ENCODE measurements at places on chromosomes 12 and 14. TPM values are rescaled to one million over a fixed set of nuclear protein-coding genes. Genes with fewer than 3 reads are reported as not detected.

Gene ASPG
- 1.3 TPM for total RNA-seq

Gene ASIC1
- total RNA-seq, result 2.5 TPM

Gene PROX2
- total RNA-seq, result not detected

Gene SOAT2
- total RNA-seq, result 0.32 TPM

Gene RNASE7
- not detected for total RNA-seq

Gene PLEK2
- total RNA-seq, result 1.2 TPM

DNA sequence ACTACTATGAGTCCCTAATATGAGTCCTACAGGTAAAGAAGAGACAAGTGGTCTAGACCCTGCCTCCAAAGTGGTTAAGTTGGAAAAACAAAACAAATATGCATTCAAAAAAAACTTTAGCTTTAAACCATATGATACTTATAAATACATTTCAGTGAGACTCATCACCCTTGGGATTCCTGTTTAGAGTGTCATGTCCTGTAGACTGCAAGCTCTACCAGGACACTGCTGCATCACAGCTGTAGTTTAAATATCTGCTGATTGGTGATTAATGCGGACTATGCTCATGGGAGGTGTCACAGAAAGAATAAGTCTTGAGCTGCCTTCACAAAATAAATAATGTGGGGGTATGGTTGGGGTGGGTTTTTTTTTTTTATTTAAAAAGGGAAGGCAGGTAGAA, 8.8 kb upstream of the LGR5 start:
- no peak for DNase-seq

DNA sequence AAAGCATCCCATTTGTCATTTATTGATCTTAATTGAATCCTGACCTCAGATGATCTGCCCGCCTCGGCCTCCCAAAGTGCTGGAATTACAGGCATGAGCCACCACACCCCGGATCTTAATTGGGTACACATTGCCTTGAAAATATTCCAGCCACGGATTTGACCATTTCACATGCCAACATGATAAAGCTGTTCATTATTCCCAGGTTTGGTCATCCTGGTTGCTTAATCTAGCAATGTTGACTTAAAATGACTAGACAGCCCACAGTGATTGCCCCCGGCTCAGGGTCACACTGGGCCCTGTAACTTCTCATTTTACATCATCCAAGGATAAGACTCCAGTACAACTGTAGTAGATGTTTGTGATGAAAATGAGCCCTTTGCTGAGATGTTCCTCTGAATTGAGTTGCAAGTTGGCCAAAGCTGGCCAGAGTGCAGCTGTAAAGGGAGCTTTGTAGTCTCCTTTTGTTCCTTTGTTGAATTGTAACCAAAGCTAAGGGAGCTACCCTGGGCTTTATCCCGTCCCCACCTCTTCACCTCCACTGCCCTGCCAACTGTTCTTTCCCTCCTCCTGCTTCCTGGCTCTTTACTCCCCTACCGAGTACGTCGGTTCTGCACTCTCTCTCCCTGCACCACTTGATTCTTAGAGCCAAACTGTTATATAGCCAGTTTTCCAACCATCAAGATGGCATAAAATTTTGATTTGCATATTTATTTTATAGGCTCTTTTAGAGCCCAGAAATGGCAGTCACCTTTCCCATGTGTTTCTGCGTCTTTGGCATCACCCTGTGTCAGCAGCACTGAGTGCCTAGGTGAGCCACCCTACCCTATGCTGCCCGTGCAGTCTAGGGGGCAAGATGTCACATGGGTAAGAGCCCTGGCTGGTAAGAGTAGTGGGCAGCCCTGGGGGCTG, 141.3 kb upstream of the HIF1A start:
- no peak for DNase-seq

DNA sequence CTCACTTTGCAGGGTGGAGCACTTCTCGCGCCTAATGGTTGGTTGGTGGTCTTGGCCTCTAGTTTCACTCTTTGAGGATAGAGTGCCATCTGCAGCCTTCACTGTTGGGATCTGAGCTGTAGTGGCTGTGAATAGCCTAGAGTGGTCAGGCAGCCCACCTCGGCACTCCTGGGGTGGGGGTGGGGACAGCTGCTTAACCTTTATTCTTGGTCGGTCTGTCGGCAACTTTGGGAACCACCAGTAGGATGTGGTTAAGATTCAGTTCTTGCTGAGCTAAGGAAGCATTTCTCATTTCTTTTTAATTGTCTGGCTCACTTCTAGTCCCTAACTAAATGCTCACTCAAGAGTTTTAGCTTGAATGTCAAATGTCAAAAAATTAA, 21.1 kb downstream of the TMBIM6 start:
- peak; percentile 20 for DNase-seq

DNA sequence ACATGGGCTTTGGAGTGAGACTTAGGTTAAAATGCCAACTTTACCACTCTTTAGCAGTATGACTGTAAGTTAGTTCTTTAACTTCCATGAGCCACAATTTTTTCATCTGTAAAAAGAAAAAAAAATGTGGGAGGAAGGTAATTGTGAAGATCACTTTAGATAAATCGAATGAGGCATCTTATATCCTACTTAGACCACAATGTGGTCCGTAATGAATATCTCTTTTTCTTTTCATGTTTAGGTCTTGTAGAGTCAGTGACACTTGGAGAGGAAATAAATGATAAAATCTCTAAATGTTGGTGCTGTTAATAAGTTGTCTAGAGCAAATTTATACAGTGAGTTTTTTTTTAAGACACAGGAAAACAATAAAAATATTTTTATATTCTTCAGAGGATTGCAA, 34.3 kb downstream of the RGS6 start:
- DNase-seq, result no peak

GRCh38 chr14:68393259-68393658, 399.6 kb downstream of the ZFP36L1 start:
- no peak for DNase-seq

GRCh38 chr12:39300799-39301198, 142.1 kb downstream of the KIF21A start:
- no peak for DNase-seq

DNA sequence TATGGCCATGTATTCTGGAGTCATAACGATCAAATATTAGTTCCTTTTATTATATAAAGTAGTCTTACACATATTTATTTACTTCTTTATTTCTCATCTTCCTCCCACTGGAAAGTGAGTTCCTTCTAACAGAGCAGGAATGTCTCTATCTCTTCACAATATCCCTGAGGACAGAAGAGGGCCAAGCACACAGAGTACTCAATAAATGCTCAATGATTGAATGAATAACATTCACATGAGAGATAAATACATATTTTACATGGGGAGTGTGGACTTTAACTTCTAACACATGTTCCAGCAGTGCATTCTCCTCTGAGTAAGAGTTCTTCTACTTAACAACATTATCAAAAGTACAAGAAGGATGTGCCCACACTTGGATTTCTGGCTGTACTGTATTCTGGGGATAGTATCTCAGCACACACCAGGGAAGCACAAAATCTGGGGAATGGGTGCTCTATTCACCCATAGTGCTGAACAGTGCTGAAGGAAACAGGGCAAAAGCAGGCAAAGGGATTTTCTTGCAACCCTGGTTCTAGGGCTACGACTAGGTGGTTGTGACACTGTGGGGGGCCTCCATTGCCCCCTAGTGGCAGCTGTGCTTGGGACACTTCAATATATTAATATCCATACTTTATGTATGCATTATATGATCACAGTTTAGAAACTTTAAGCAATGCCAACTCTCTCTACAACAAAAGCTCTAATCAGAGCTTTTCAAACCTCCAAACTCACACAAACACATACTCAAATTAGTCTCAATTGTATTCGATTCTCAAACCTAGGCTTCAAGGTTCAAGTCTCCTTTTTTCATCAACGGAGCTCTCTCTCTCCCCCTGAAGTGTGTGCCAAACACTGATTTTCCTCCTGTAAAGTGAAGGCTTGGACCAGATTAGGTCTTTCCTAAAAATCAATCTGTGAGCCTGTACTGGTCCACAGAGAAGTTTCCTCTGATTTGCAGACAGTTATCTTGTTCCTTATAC, 115.5 kb downstream of the SLC2A13 start:
- peak; percentile 78 for DNase-seq

DNA sequence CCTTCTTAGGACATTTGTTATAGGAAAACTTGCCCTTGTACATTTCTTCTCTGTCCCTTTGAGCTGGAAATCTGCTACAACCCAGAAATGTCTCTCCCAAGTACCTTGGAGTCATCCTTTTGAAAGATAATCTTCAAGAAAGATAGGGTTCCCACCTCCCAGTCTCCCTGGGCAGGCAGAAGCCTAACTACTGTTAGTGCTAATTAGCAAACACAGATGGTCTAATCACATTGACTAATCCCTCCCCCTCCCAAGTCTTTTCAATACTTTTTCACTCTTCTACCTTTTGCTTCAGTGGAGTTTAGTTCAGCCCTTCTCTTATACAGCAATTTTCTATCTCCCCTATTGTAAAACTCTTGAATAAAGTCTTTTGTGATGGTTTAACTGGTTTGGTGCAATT, 129.8 kb upstream of the PPFIA2 start:
- DNase-seq, result no peak

GRCh38 chr14:93086441-93087055, 29.2 kb downstream of the ITPK1 start:
- no peak for DNase-seq

DNA sequence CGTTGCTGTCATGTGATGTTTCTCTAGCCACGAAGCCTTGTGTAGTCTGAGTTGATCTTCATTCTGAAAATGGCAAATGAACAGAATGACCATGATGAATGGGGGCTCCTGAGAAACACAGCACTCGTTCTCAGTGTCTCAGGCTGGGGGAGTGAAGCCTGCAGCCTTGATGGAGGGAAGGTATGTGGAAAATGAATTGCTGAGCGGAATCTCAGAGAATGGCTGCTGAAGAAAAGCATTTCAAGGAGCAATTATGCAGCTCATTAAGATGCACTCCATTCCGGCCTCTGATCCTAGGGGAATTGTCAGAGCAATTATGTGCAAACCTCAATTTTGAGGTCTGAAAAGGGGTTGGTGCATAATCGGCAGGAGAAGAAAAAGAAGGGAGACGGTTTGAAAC, 167.1 kb downstream of the CHST11 start:
- no peak for DNase-seq

DNA sequence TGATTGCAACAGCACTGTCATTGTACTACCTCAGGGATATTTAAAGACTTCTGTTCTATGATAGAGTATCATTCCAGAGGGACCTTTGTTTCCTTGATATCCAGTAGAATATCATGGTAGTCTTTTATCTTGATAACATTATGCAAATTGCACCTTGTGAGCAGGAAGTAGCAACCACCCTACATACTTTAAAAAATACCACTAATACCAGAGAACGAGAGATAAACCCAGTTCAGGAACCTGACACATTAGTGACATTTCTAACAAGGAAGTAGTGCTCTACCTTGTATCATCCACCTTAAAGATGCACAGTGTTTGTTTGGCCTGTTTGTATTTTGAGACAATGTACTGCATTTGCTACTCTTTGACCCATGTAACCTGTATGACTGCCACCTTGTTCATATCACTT, 8.8 kb upstream of the MAP4K5 start:
- DNase-seq, result no peak

DNA sequence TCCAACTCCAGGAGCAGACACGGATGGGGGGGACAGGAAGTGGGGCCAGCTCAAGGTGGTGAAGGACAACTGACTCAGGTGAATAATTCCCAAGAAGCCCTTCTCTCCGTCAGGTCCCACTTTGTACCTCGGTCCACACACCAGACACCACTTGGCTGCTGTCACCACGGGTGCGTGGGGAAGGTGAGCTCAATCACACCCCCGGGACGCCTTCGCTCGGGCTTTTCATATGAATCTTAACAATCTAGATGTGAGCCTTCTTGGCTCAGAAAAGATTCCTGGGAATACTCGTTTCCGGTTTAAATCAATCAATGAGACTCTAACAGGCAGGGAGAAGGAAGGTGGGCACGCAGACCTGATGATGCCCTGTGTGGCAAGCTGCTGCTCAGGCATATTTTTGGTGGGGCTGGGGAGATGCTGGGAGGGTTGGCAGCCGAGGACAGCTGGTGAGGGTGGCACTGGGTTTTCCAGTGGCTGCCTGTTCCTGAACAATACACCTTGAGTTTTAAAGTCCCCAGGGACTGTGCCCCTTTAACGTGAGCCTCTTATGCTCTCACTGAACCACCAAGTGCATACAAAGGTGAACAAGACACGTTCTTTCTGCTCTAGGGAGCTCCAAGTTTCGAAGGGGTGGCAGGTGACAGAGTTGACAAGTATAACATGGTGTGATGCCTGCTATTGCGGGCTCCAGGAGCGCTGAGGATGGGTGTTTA, 5.1 kb downstream of the TESC start:
- peak; percentile 66 for DNase-seq

- no peak for DNase-seq
These were observed 418 bp downstream of the AMN1 start for GRCh38 chr12:31728289-31728916.

GRCh38 chr14:63843796-63844195, 9.0 kb upstream of the SYNE2 start:
- DNase-seq, result no peak

GRCh38 chr14:75881994-75882393, 99.8 kb downstream of the TGFB3 start:
- no peak for DNase-seq

DNA sequence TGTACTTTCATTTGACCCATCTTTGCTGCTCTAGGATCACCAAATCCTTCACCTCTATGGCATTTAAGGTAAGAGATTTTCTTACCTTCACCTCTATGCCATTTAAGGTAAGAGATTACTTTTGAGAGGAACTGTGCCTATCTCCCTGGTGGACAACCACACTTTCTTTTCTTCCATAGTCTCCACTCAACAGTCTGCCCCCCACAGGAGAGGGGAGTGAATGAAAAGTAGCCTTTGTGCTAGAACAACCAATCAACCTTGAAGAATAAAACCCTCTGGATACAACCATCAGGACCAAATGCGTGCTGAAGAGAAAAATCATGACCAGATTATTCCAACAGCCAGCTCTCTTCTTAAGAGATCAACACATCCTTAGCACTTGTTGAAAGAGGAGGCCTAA, 258.6 kb upstream of the TMPO start:
- no peak for DNase-seq

DNA sequence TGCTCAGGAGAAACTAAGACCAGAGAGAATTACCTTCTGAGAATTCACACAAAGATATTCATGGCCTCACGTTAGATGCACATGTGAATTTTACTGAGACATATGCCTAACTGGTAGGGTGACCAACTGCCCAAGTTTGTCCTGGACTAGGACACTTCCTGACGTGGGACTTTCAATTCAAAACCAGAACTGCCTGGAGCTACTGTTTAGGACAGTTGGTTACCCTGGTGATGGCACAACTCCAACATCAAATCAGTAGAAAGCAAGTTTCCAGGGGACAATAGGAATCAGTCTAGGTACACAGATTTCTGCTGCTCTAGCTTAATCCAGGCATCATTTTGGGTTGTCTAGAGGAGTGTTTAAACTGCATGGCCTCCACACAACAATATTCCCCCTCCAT, 178.7 kb downstream of the GXYLT1 start:
- DNase-seq, result no peak

- no peak for DNase-seq
These were observed 43.3 kb downstream of the ADCK1 start for GRCh38 chr14:77843195-77843594.

GRCh38 chr12:19239102-19239501, 109.6 kb downstream of the PLEKHA5 start:
- DNase-seq, result no peak
